ENCODE measurements at places on chromosomes 6 and 20.

DNA sequence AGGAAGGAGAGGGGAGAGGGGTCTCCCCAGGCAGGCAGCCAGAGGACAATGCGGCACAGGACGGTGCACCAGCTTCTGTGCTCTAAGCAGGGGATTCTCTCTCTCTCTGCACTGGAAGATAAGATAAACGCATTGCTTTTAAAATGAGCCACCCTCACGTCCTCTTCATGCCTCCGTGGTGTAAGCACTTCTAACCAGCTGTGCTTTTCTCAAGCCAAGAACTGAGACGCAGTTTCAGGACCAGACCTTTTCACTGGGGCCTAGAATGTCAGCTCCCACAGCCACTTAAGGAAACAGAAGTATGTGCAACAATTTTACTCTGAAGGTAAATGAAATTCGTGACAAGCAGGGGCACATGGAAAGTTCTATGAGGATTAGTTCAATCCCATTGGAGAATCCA lies 82.4 kb downstream of the PSMB1 start:
- DNase-seq = no peak

DNA sequence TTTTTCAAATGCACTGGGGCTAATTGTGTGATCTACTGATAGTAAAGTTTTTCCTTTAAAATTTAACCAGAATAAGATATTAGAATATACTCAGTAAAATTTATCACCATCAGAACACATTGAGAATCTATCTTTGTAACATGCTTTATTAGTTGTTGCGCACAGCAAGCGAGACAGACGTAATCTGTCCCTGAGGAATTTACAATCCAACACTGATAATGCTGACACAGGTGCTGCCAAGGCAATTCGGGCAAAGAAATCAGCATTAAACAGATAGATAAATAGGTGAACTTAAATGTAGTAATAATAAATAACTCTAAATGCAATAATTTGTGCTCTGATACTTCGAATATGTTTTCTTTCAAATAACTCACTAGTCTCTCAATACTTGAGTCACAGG lies 607.2 kb downstream of the HTR1B start:
- DNase-seq = no peak

- DNase-seq = no peak
Observed at GRCh38 chr6:158255275-158255988, 56.8 kb upstream of the TULP4 start.

DNA sequence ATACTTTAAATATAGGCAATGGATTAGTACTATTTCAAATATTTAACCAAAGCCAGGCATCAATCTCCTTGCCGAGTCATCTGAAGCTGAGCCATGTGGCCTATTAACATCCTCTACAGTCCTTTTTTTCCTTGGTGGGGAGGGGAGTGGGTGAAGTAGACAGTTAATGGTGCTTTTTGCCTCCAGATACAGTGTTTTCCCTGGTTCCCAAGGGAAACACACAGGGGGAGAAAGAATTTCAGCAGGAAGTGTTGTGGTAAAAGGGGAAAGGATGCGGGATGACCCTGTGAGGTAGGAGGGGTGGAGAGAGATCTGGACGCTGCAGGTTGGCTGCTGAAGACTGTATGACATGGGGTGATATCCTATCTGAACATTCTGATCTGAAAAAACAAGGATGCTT lies 9.6 kb downstream of the CLDN20 start:
- DNase-seq = no peak

- no peak for DNase-seq
Observed at GRCh38 chr6:44727651-44728630, 340.4 kb downstream of the CDC5L start.

DNA sequence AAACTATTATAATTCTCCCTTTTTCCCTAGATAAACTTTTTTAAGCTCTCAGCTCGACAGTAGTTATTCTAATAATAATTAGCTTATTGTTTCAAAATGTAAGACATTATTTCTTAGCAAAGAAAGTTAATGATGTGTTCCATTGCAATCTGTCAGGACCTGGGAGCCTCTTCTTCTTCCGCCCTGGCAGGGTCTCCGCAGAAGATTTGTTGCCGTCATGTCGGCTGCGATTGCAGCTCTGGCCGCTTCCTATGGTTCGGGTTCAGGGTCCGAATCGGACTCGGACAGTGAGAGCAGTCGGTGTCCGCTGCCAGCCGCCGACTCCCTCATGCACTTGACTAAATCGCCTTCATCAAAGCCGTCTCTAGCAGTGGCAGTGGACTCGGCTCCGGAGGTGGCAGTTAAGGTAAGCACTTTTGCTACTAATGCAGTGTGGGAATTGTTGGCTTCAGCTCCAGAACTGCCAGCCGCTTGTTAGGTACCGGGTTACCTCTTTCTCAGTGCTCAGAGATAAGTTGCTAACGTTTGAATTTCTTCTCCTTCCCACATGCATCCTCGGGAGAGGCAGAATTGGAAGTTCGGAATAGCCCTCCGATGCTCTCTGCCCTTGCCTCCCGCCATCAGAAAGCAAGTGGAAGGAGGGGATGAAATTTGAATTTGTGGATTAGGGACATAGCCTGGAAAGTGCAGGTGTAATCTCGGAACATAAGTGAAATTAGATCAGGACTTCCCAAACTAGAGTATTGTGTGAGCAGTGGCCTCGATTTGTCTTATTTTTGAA lies at the start of gene CDC40:
CDC40 (plus strand) TSS at position 200 of the 781 bp plus-strand sequence; CDS start at position 218, 18 bp downstream.
- DNase-seq = no peak

- DNase-seq = no peak
Observed at GRCh38 chr20:58330687-58331086, 21.2 kb downstream of the RAB22A start.

GRCh38 chr6:2460216-2460745 lies 214.9 kb upstream of the GMDS start:
- no peak for DNase-seq

- DNase-seq = no peak
Observed at GRCh38 chr6:16239798-16240123, 1.4 kb downstream of the GMPR start.

GRCh38 chr6:23940466-23940865 lies 185.5 kb upstream of the NRSN1 start:
- DNase-seq = no peak

- DNase-seq = no peak
Observed at GRCh38 chr20:8901237-8902025, 167.5 kb upstream of the PLCB4 start.

DNA sequence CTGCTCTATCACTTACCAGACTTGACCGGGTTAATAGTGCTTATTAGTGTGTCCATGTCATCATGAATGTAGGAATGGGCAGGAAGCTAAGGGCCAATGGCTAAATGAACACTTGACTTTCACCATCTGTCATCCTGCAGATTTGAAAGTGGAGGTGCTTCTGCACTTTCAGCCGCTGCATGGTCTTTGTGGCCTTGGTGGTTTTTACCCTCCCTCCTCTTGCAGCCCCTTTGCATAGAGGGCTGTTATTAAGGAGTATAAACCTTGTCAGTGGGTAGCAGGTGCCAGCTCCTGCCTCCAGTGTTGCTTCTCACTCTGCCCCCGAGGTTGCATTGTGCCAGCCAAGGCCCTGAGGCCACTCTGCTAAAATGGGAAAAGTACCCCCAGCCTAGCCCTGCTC lies 122.2 kb upstream of the TNFAIP3 start:
- DNase-seq = no peak

DNA sequence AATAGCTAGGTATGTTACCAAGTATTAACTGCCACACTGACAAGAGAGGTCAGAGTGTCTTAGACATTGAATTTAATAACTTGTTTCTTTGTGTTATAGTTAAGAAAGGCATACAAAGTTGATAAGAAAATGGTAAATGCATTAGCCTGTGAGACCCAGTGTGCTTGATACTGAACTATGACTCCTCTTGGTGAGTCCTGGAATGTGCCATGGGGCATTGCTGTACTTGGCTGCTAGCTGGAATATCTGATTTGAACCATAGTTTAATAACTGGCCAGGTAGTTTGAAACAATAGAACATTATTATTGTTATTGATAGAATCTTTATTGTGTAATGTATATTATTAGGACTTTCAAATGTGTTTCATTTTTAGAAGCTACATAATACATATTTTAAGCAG lies 70.0 kb downstream of the ZFAND3 start:
- no peak for DNase-seq

GRCh38 chr6:20861481-20861880 lies 327.2 kb downstream of the CDKAL1 start:
- DNase-seq = no peak

DNA sequence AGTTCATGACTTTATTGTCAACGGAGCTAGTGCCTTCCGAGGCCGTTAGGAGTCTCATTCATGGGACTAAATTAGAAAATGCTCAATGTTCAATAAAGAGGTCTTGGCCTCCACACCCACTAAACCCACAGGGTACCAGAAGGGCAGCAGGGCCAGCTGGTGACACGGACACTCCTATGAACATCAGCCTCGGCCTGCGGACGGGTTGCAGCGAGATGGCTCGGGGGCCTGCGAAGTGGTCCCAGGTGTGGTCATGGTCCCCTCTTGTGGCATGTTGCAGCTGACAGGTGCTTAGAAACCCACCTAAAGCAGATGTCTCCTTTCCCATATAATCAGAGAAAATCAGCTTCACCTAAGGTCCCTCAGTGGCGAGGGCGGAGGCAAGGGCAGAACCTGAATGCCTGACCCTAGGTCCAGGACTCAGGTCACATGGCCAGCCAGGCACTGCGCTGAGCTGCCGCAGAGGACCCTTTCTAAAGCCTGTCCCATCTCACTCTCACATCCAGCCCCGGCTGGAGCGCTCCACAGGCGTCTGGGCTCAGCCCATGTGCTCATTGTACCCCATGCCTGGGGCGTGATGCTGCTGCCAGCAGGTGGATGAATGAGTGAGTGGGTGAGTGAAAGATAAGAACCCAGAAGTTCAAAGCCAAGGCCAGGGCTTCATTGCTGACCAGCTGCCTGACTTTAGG lies 35.8 kb downstream of the NFATC2 start:
- DNase-seq = no peak
